Gastroesophageal sphincter (tissue), 4 donors: ENCODE measurements at places on chromosomes 7 and 10.

- H3K4me3 ChIP-seq: no peak overlapping the region
- no peaks in the 10 kb centered on the region for H3K36me3 ChIP-seq
- H3K4me1 ChIP-seq: no peaks in the 10 kb centered on the region
- H3K27me3 ChIP-seq: no peaks in the 10 kb centered on the region
These were observed 843.6 kb downstream of the SORCS1 start for GRCh38 chr10:106320876-106321275.

DNA sequence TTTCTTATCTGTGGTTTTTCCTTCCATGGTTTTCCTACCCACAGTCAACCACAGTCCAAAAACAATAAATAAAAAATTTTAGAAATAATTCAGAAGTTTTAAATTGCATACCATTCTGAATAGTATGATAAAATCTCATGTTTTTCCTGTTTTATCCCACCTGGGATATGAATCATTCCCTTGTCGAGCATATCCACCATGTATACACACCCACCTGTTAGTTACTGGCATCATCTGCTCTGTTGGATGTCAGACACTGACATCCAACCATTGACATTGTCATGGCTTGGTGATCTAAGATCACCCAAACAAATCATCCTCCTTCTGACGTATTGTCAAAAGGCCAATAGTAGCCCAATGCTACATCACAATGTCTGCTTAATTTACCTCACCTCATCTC, 749.8 kb downstream of the TNS3 start:
- no peak overlapping the region for H3K27ac ChIP-seq
- ATAC-seq: no peak
- no peaks in the 10 kb centered on the region for H3K36me3 ChIP-seq
- no peaks in the 10 kb centered on the region for H3K27me3 ChIP-seq
- H3K4me1 ChIP-seq: no peaks in the 10 kb centered on the region

DNA sequence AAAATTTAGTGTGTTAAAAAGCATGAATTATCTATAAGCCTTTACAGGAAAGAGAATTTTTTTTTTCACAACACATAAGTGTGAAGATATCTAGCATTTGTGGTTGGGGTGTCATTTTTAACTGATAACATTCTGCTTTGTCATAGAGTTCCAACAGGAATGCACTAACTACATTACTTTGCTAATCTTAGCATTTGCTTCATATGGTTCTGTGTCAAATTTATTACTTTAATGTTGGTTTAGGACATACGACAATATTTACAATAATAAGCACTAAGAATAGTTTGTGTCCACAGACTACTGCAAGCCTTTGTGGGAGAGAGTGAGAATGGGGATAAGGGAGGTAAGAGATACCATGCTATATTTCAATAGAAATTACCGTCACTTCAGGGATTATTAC, 40.6 kb upstream of the MAGI2 start:
- no peak overlapping the region for H3K27ac ChIP-seq
- no peaks in the 10 kb centered on the region for H3K27me3 ChIP-seq

- H3K27me3 ChIP-seq: peaks cover 2% of the 10 kb centered on the region
- no peak overlapping the region for H3K27ac ChIP-seq
- ATAC-seq: no peak
- H3K4me1 ChIP-seq: peaks cover 25% of the 10 kb centered on the region
- no peaks in the 10 kb centered on the region for H3K36me3 ChIP-seq
These were observed 81.0 kb downstream of the MKI67 start for GRCh38 chr10:128044961-128045832.

DNA sequence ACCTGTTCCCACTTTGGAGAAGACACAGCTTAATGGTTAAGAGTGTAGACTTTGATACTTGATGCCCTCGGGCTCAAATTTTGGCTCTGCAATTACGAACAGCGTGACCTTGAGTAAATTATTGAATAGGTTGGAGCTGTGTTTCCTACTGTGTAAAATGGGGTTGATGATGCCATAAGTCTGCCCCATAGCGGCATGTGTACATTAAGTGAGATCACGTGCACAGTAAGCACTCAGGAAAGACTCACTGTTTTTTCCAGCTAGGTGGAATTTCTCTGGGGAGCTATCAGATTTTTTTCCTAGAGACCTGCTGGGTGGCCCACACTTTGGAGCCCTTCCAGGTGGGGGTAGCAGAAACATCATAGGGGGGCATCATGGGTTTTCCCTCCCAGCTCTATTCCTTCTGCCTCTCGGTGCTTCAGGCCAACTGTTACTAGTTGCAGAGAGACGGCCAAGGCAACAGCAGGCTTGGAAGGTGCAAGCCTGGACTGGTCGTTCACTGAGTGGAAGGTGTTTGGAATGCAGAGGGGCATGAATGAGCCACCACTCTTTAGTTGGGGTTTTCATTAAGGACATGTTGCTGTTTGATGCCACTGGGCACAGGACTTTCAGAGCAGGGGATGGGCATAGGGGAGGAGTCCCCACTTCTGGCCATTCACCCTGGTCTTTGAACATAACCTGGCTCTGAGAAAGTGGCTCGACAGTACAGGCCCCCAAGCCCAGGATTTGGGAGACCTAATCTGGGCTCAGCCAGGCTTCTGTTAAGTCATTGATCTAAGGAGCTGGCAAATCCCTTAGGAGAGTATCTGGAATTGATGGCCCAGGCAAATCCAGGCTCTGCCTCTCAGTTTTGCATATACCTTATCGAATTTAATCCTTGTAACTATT, 64.0 kb downstream of the SYPL1 start:
- ATAC-seq: no peak
- H3K36me3 ChIP-seq: no peaks in the 10 kb centered on the region
- no peaks in the 10 kb centered on the region for H3K27me3 ChIP-seq
- no peak overlapping the region for H3K27ac ChIP-seq
